ENCODE measurements at places on chromosomes 5 and 9. TPM values are rescaled to one million over a fixed set of nuclear protein-coding genes. Genes with fewer than 3 reads are reported as not detected.
A peak's percentile ranks its signal among the peaks of the same experiment; 100 is the strongest.

DNA sequence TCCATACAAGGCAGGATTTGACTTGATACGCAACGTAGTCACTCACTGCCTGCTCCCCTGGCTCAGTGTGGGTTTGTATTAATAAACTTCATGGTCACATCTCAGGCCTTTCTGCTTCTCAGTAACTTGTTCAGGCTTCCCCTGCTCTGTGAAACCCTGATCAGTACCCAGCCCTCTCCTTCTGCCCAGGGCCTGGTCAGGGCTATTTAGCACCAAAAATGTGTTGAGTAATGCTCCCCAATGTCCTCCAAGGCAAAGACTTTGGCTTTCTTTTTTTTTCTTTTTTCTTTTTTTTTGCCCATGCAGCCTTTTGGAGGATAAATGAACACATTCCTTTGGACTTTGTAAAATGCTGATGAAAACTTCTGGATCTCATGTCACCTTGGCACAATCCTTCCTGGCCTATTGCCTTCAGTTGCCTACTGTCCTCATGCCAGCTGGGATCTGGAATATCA lies 399.2 kb upstream of the KLF4 start:
- no peak for DNase-seq

DNA sequence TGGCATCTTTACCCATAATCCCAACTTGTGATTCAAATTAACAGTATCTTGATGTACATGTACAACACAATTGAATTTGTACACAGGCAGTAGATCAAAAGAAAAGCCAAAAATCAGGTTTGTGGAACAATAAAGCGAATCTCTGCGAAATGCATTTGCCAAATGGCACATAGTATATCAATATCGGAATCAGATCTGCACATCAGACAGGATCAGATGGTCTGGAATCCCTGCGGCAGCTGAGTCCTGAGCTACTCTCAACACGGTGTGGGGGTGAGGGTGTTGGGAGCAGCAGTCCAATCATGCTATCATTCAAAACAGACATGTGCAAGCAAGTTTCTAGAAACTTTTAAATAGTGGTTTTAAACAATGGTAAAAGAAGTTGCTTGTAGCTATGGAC lies 358.3 kb downstream of the SEMA5A start:
- DNase-seq, result no peak

DNA sequence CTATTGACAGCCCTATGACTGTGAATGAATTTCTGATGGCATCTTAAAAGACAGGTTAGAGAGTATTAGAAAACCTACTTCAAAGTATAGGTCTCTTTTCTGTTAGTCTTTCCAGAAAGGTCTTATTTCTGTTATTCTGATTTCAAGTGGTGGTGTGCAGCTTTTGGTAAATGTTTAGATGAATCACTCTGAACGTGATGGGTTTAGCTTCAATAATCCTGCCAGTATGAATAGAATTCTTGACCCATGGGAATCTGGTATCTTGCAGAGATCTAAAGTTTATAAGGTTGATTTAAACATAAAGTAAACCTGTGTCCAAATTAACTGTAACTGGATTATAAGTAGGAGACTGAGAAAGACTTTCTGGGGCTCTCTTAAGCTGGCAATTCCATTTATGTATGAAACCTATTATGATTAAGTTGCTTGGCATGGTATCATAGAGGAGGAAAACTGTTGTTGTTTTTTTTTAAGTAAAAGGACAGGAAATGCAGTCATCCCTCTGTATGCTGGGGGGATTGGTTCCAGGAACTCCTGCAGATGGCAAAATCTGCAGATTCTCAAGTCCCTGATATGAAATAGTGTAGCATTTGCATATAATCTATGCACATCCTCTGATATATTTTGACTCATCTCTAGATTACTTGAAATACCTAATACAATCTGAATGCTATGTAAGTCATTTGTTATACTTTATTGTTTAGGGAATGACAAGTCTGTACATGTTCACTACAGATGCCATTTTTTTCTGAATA lies 77.0 kb upstream of the ADAMTS19 start:
- no peak for DNase-seq

DNA sequence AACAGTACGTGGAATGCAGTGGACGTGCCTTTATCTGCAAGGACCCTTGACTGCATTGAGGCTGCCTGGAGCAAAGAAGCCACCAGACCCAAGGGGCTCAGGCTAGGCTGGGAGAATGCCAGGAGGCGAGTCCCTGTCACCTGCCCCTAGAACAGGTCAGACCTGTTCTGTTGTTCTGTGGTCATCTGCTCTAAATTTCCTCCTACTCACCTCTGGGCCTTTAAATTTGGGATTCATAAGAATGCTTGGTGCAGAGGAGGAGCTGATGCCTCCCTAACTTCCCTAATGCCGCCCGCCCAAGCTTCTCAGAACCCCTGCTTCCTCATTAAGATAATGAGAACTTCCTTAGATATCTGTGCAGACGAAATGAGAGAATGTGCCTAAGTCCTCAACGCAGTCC lies 32.0 kb downstream of the DAPK1 start:
- peak; percentile 82 for DNase-seq

ZNF658 gene
- 5.7 TPM for total RNA-seq

B4GALT1 gene
- 39.6 TPM for total RNA-seq

DNA sequence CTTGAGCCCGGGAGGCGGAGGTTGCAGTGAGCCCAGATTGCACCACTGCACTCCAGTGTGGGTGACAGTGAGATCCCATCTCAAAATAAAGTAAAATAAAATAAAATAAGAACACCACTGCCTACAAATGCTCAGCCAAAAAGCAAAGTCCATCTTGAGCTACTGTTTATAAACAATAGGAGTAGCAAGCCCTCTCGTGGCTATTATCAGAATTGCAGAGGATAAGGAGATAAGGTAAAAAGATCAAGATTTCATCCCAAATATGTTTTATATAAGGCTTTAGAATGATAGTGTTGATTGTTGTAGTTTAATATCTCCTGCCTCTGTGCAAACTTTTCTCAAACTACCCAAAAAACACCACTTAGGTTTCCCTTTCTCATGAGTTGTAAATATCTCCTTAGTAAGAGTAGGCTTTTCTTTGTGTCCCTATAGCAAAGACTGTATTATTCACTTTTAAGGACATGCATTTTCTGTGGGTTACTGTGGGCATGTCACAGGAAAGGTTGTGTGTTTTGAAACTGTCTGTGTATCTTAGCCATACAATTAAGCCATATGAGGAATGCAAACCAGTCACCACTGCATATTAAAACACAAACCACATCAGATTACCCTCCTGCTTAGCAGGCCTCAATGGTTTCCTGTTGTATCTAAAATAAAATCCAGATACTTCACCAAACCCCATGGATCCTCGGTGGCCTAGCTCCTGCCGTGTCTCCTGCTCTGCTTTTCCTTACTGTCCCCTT lies 31.8 kb upstream of the CKS2 start:
- DNase-seq, result no peak

GRCh38 chr5:54673523-54674225 lies 156.1 kb downstream of the SNX18 start:
- DNase-seq, result no peak

NUP188 gene
- total RNA-seq, result 34.0 TPM

DNA sequence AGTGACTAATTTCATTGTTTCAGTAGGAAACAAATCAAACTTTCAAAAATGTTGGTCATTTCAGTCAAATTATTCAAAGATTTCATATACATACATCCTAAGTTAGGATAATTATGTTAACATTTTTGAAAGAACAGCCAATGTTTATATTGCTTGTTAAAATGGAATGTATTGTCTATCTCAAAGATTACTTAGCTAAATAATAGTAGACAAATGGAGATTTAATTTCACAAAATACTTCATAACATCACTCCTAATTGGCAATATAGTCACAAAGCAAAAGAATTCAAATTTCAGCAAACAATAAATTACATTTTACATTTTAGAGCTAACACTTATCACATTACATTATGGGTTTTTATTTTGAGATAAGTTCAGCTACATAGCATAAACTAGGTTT lies 25.4 kb downstream of the STARD4 start:
- DNase-seq, result no peak

DNA sequence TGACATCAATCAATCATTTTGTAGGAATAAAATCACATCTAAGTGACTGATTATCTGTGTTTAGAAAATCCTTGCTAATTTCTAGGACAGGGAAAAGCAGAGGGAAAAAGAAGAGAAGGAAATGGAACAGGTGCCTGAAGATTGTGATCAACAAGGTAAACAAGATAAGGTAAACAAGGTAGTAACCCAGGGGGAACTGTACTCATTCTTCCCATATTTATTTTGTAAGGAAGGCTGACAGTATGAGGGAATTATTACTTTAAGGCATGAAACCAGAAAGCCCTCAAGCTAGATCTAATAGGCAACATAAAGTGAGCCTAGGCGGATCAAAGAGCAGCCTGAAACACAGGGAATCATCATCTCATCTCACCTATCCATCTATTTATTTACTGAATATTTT lies 231.1 kb downstream of the MLLT3 start:
- DNase-seq, result no peak

OCLN gene
- total RNA-seq, result 1.8 TPM

GRCh38 chr9:75000835-75001234 lies 27.3 kb downstream of the CARNMT1 start:
- no peak for DNase-seq

KCNV2 gene
- not detected for total RNA-seq

FSD1L gene
- 2.2 TPM for total RNA-seq

GRCh38 chr5:127993476-127993875 lies 90.1 kb upstream of the SLC12A2 start:
- DNase-seq, result no peak

GRCh38 chr5:136006164-136006563 lies 22.6 kb upstream of the TGFBI start:
- no peak for DNase-seq

DNA sequence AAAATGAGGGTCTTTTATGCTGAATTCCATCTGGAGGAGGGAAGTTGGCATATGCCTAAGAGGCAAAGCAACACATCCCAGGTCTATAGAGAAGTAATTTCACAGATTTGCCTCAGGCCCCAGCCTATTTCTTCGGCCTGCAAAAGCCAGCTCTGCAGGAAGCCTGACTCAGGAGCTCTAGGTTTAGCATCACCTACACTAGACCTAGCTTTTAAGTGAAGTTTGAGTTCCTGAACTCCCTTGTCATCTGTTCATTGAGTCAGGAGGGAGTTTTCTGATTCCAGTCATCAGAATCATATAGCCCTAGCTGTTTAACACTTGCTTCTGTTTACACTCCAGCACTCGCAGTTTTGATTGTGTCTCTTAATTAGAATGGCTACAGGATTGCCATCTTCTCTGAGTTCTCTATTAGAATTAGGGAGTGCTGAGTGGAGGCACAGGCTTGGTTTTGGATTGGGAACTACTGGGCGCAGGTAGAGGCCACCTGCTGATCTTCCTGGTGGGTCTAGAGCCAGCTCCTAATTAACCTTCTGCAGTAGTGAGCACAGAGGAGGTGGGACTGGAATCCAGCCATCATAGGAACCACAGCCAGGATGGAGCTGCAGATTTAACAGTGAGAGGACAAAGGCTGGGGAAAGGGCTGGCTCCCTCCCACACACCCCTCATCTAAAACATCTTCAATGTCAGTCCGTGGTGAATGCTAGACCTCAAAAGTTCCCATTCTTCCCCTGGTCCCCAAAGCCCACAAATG lies 179.5 kb downstream of the TRIO start:
- DNase-seq, result no peak

INSL4 gene
- total RNA-seq, result not detected

- DNase-seq, result no peak
Measured at GRCh38 chr5:151144275-151144674, 13.3 kb downstream of the ANXA6 start.

PCDHGA5 gene
- 5.4 TPM for total RNA-seq

GRCh38 chr9:134410835-134411217 lies 84.6 kb downstream of the RXRA start:
- DNase-seq, result no peak

DNA sequence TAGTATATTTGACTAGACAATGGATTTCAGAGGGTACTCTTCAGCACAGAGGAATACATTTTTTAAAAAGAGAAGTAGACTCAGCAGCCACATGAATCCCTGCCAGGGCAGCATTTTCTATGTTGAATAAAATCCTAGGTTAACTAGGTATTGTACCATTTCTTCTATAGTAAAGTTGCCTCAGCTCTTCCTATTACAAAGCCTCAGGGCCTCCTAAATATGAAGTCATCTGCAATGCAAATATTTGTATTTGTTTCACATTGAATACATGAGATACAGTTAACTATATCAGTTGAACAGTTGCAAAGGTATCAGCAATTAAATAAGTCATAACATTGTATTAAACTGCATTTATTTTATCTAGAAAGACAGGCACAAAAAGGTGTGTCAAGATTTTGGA lies 59.5 kb downstream of the NUDT12 start:
- no peak for DNase-seq

DNA sequence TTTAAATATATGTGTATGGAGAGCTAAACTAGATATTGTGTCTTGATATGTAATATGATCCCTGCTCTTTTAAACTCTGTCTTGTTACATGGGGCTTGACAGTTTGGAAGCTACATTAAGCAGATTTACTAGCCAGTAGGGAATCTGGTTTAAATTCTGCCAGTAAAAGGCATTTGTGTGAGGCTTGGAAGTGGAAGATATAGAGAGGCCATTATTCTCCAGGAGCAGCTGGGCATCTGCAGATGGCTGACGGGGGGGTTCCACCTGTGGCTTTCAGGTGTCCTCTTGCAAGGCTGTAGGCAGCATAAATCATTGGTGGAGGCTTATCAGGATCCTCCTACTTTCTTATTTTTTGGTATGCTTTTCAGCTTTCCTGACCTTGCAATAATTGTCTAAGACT lies 179.1 kb upstream of the FBXL7 start:
- DNase-seq, result no peak

PCDHA1 gene
- not detected for total RNA-seq

NOP16 gene
- total RNA-seq, result 8.7 TPM

DNA sequence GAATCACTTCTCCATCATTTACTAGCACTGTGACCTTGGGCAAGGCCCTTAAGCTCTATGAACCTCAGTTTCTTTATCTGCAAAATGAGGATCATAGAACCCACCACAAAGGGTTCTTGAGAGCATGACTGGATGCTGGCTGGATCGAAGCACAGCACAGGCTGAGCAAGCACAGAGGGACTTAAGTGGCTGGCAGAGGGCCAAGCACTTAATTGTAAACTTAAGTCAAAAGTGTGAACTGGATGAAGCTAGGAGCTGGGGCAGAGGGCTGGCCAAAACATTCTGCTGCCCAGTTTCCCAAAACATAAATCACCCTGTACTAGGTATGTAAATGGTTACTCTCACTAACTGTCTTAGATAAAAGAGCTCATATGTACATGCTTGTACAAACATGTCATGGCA lies 112.3 kb upstream of the WWC1 start:
- DNase-seq, result no peak

- DNase-seq, result no peak
Measured at GRCh38 chr9:4301296-4301695, 1.4 kb upstream of the GLIS3 start.

Data from esophagus muscularis mucosa (tissue), 4 donors.